ENCODE measurements at places on chromosomes 4 and X.

- no peak for DNase-seq
Observed at GRCh38 chr4:125112536-125112935, 202.2 kb upstream of the FAT4 start.

DNA sequence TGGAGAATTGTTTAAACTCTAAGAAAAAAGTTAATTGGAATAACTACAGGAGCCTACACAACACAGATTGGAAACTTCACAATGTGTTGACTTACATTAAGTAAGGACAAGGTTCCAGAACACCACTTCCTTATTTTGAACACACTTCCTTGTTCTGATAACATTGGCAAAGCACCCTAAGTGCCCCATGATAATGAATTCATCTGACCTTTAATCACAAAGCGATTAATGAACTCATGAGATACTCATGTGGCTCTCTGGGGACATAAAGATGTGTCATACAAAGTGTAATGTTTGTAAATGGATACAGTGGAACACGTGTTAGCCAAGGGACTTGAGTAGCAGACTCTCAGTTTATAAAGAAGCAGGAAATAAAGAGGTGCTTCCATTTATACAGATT lies 69.0 kb upstream of the ATOH1 start:
- no peak for DNase-seq

DNA sequence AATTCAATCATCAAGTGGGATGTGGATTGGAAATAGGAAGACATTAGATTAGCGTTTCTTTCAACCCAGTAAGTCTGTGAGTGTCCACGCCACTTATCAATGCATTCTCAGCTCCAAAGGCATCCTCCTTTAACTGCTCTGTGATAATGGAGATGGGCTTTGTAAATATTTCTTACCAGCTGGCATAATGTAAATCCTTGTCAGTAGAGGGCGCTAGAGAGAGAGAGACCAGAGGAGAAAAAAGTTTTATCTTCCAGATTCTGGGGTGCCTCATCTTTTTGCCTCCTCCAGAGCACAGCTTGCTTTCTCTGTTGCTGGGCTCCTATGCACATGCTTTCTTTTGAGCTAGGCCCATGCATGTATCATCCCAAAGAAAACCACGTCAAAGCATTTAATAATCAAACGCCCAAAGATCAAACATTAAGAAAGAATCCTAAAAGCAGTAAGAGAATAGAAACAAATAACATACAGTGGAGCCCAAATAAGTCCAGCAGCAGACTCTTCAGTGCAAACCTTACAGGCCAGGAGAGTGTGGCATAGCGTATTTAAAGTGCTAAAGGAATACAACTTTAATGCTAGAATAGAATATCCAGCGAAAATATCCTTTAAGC lies 9.6 kb upstream of the MTMR1 start:
- DNase-seq, result peak; percentile 25

- DNase-seq, result peak; percentile 59
Observed at GRCh38 chr4:121390335-121390734, 9.5 kb upstream of the QRFPR start.

DNA sequence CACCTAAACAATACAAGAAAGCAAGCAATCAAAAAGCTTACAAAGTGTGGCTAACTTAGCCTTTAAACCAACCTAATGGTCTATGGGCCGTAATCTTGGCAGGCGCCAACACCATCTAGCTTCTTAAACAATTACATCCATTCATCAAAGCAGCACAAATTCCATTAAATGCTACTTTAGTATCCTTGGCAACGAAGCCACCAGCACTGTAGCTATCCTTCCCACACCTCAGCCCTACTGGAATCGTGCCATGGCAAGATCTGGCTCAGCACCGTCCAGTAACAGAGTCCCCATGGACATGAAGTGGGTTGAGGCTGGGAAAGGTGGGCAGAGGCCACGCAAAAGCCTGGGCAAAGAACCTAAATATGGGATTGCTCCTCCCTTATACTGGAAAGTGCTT lies 91.6 kb upstream of the MAP3K15 start:
- no peak for DNase-seq

- no peak for DNase-seq
Observed at GRCh38 chr4:73194064-73194463, 64.5 kb downstream of the ANKRD17 start.

- DNase-seq, result no peak
Observed at GRCh38 chr4:13633671-13634070, 6.1 kb upstream of the BOD1L1 start.

DNA sequence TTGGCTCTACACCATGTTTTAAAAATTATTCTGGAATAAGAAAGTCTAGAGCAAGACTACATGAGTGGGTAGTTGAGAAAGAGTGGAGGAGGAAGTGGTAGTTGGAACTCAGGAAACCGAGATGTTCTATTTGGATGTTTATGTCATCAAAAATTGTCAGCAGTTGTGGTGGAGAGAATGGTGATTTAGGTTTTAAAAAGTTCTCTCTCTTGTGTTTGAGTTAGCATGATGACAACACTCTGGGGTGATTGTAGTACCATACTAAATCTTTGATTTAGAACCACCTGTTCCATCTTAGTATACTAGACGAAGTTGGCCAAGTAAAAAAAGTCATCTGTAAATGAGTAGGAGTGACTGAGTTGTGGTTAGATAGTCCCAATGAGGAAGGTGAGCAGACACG lies 40.7 kb downstream of the KLHL2 start:
- no peak for DNase-seq

DNA sequence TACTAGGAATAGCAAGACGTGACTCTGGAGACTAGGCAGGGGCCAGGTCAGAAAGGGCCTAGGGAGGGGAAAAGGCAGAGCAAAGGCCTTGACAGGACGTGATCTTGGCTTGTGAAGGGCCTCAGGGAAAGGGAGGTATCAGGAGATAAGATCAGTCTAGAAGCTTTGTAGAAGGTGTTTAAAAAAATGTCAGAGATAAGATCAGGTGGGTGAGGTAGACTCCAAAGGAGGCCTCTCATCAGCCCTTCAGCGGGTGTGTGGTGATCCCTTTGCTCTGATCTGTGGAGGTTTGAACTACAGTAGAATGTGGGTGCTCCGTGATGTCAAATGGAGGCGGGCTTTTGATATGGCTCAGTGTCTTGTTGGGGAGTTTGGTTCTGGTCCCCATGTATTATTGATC lies 78.8 kb upstream of the PRPS1 start:
- DNase-seq, result no peak

GRCh38 chr4:133960975-133961374 lies 240.6 kb downstream of the PABPC4L start:
- no peak for DNase-seq

GRCh38 chr4:65050786-65051185 lies 619.5 kb downstream of the EPHA5 start:
- no peak for DNase-seq

GRCh38 chr4:166065324-166065723 lies 192.3 kb downstream of the TLL1 start:
- no peak for DNase-seq

Measured in NCI-H1092 treated with DMSO at 0.1 percent for 48 hours (cell line).